NCI-H345 (cell line): ENCODE measurements at places on chromosomes 4 and X.
A peak's percentile ranks its signal among the peaks of the same experiment; 100 is the strongest.

DNA sequence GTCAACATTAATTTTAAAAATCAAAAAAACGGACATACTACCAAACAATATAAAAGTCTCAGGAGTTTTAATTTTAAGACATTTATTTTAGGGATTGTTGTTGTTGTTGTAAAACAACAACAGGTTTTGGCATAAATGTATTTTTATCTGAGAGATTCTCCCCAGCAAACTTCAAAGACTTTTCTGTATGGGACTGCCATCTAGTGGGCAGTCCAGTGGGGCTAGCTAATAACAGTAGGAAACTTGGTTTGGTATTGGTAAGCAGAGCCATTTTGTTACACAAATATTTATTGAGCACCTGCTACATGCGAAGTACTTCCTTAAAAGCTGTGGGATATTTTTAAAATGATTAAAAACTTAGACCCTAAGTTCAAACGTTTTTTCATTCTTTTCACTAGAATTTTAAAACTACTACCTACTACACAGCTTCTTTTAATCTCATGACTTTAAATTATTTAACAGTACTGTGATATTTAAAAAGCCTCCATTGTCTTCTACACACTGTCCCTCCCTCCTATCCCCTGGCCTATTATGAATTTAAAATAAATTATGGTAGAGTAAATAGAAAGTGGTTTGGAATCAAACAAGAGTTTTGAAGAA is 1028.4 kb upstream of the INTU start:
- DNase-seq, result peak; percentile 23

DNA sequence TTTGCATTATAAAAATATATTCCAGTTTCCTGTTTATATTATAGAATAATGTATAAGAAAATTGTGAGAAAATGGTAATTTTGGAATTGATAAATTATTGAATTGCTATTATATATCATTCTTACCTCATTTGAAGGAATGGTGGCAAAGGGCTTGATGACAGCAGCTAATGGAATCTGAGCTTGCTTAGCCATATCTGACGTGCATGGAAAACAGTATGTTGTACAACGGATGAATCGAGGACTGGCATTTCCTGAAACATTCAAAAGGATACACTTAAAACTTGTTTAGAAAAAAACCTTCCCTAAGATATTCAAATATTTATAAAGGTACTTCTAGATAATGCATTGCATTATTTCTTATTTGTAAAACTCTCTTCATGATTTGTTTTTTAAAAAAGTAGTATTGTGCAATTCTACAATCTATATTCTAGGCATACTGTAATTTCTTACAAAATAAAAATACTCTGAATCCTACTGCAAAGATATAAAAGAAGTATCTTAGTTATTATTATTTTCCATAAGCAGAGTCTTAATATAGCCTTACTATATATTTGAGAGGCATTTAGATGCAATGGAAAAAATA is 38.3 kb downstream of the SEC24D start:
- no peak for DNase-seq

DNA sequence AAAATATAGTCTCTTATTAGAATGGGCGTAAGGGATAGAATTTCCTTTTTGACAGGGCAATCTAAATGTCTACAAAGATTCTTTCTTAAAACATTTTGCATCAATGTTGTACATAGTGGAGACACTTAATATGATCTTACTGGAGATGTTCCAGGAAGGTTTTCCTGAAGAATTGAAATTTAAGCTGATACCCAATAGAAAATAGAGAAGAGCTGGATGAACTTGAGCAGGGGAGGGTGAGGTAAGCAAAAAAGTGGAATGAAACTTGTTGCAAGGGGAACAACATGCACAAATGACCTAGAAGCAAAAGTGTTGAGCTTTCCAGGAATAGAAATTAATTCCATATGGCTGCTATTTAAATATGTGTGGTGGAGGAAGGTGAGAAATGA is 19.7 kb downstream of the SLAIN2 start:
- DNase-seq, result no peak

- peak; percentile 6 for DNase-seq
These were observed 70.8 kb upstream of the HHIP start for GRCh38 chr4:144575181-144575580.

DNA sequence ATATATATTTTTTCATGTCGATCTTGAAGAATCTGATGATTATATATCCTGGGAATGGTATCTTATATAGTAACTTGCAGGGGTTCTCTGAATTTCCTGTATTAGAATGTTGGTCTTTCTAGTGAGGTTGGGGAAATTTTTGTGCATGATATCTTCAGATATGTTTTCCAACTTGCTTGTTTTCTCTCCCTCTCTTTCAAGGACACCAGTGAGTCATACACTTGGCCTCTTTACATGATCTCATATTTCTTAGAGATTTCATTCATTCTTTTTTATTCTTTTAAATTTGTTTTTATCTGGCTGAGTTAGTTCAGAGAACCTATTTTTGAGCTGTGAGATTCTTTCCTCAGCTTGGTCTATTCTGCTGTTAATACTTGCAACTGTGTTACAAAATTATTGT is 27.2 kb upstream of the C4orf17 start:
- no peak for DNase-seq
